ENCODE measurements at places on chromosomes 12 and 14.

DNA sequence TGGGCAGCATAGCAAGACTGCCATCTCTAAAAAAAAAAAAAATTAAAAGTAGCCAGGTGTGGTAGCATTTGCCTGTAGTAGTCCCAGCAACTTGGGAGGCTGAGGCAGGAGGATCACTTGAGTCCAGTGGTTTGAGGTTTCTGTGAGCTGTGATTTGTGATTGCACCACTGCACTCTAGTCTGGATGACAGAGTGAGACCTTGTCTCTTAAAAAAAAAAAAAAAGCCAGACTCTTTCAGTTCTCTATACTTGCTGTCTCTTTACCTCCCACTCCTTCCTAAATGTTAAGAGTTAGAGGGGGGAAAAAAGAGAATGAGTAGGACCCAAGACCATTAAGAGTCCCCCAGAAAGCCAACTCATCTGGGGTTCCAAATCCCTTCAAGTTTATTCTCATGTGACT lies 17.8 kb downstream of the EIF2S1 start:
- no peak for DNase-seq

DNA sequence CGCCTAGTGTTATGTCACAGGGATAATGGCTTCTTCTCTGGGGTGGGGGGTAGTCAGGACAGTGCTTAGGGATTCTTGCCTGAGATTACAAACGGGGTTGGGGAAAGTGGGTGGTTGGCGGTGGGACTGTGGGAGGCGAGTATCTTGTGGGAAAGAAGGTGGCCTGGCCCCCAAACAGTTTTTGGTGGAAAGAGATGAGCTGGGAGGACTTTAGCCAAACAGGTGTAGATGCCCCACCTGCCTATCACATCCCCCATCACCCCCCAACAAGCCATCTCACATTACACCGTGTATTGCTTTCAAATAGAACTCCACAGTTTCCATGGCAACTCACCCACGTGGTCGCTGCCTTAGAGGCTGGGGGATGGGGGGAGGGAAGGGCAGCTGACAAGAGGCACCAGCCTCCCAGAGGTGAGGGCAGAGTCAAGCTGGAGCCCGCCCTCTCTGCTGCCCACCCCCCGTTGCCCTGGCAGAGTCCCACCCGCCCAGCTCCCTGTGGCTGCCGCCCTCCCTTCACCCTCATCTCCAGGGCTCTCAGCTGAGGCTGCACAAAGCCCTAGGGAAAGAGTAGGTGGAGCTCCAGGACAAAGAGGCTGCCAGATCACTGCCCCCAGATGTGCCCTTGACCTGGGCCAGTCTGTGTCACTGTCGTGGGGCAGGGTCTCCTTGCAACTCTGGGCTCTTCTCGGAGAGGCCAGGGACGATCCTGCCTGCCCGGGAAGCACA lies 98.3 kb downstream of the LRRC74A start:
- DNase-seq, result peak; percentile 50

- DNase-seq, result peak; percentile 68
Measured at GRCh38 chr14:104865631-104866441, 768 bp downstream of the CEP170B start.

GRCh38 chr14:71244341-71244740 lies 337.1 kb downstream of the PCNX1 start:
- peak; percentile 67 for DNase-seq

GRCh38 chr14:43894534-43894933 lies 612.5 kb downstream of the FSCB start:
- no peak for DNase-seq

DNA sequence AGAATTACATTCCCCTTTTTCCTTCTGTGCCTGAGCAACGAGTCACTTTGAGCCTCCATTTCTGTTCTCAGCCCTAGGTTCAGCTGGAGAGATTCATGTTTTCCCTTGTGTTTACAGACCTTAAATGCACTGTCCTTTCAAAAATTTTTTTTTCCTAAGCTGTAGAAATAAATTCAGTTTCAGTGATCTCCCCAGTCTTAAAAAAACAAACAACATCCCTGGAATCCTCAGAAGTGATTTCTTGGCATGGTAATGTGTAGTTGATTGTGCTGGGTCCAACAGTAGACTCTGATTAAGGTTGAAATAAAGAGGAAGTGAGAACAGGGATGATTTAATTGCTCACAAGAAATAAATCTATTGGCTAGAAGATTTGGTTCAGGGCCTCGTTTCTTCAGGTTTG lies 89.3 kb downstream of the NTN4 start:
- no peak for DNase-seq

GRCh38 chr14:74852922-74853530 lies 22.9 kb downstream of the PROX2 start:
- DNase-seq, result peak; percentile 84

DNA sequence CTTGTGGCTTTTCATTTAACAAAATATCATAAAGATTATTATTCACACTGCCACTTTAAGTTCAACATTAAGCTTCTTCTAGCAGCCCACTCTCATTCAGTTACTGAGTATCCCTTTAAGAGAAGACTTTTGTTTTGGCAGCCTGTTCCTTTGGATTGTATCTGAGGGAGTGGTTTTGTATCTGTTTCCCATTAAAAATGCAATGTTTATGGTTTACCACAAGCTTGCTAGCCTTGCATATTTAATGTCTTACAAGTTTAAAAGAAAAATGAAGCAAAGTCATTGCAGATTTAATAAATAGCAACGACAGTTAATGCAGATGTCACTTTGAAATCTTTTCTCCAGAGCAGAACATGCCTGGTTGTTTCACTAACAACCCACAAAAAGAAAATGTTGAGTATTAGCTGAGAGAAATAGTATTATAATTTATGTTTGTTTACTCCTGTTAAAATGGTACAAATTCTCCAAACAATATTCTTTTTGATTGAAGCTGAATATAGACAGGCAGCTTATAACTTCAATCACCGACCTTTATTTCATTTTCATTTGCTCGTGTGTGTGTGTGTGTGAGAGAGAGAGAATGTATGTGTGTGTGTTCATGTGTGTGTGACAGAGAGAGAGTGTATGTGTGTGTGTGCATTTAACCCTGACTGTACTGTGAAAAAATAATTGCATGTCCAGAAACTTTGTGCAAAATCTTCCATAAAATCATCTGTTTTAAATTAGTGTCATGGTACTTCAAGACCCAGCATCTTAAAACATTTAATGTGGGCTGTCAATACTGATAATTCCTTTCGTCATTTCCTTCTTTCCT lies 1.8 kb downstream of the DCN start:
- DNase-seq, result peak; percentile 94

DNA sequence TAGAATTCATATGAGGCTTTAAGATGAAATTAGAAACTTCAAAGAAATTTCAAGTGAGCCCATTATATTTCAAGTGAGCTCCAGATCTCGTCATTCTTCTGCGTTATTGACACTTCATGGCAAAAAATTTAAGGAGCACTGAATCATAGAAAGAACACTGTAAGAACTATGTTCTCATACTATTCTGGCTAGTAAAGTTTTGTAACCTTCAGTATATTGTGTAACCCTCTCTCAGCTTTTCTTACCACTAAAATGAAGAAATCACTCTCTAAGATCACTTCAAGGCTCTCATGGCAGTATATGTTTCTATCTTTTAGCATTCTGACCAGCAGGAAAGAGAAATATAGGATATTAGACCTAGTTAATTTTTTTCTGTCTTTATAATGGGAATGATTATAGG lies 6.3 kb downstream of the GPHN start:
- no peak for DNase-seq

GRCh38 chr12:50082644-50083043 lies 2.5 kb upstream of the SMARCD1 start:
- DNase-seq, result no peak

- DNase-seq, result no peak
Measured at GRCh38 chr12:53845932-53846331, 92.7 kb upstream of the HOXC13 start.

GRCh38 chr12:46956451-46957035 lies 122.9 kb upstream of the PCED1B start:
- peak; percentile 84 for DNase-seq

- DNase-seq, result no peak
Measured at GRCh38 chr12:99024870-99025269, 379.8 kb downstream of the APAF1 start.

- no peak for DNase-seq
Measured at GRCh38 chr14:91058042-91058581, 2.3 kb downstream of the RPS6KA5 start.

DNA sequence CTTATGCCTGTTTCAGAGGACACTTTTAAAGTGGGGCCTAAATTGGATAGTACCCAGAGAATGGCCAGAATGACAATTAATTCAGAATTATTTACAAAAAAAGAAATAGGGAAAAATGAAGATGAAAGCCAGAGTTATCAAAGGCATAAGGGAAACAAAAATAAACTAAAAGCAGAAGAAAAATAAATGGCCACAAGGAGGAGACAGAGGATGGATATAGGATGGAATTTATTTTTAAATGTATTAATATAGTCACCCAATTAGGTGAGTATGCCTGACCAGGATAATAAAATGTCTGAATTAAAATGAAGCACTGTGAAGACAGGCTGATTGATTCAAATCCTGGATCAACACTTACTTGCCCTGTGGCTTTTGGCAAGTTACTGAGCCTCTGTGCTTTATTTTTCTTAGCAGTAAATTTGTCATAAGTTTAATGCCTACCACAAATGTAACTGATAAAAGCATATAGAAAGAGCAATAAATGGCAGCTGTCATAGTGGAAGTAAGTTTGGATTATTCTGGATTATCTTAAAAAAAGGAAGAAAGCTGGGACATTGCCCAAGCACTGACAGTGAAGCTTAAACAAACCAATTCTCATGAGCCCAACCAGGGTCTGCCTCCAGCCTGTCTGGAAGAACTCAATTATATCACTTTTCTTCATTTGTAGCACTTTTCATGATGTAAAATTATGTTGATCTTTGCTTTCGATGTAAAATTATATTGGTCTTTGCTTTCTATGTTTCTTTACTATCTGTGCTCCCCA lies 3.5 kb downstream of the CLEC9A start:
- DNase-seq, result peak; percentile 29

DNA sequence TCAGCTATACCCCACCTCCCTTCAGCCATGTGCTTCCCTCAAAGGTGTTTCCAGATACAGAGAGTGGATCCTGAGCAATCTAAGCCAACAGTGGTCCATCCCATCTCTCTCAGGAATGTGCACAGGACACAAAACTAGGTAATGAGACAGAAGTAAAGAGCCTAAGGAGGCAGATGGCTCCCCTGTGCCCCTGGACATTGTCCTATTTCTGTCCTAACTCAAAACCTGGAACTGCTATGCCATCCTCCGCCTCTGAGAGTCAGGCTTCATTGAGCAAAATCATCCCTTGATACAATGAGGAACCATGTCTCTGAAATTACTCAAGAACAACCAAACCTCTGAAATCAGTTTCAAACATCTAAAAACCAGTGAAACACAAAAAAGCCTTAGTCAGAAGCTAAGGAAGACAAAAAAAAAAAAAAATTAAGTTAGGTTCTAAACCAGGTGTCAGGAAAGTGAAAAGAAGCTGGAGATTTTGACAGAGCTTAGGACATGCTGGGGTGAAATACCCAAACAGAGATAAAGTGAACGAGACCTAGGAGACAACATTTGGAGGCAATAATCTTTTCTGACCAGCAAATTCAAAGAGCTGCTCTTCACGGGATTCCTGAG lies 200.3 kb upstream of the PLEKHG7 start:
- no peak for DNase-seq

DNA sequence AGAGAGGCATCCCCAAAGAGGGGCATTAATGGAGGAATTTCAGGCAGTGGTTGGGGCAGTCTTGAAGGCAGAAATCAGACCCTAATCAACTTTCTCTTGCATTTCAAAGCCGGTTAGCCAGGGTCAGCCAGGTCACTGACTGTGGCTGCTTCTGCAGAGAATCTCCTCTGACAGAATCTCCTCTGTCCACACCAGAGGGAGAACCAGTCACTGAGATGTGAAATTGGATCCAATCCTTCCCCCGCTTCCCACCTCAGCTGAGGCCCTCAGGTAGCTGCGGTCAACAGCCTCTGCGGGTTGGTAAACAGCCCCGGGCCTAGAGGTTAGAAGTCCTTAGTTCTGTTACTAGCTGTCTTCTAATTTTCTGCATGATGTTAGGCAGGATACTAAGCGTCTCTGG lies 39.8 kb upstream of the NUAK1 start:
- DNase-seq, result no peak

DNA sequence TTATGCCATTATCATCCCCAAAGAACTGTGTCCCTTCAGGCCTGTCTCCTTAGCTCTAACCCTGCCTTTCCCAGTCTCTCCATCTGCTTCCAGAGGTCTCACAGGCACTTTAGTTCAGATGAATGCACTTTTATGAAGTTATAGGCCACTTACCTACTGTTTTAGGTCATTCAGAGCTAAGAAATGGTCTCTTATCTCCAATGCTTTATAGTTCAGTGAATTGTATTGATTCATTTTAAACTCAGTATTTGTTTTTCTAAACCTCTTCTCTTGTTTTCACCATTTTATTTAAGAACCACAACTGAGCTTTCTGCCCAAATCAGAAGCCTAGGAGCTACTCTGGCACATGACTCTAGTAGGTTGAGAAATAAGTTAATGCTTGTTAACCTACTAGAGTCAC lies 197.5 kb upstream of the ATP2B1 start:
- no peak for DNase-seq

DNA sequence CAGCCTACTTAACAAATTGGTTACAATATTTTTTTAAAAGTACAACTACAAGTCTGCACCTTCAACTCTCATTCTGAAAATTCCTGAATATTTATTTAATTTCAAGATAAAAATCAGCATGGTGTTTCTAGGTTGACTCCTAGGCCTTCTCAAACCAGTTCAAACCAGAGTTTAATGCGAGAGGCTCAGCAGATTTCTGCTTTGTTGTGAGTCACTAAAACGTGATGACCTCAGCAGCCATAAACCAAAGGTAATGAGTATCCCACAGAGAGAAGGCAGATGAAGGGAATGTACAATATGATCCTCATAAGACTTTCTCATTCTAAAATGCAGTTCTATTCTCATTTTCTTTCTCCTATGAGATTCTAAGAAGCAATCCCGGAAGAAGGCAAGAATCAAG lies 1.5 kb downstream of the PRDM4 start:
- DNase-seq, result peak; percentile 82

DNA sequence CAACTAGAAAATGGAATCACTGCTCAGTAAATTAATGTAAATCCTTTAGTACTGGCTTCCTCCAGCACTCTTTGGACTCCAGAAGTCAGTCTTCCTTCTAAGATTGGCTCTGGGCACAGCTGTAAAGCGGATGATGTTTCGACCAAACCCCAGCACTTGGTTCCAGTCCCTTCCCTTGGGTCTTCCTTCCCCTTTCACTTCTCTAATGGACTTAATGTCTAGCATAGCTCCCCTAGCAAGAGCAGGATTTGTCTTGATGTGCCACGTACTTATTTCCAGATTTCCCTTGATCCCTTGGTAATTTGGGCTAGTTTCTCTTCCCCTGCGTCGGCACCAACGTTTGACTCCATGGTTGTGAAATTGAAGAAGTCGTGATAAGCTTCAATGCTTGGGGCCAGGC lies 28.3 kb downstream of the C12orf75 start:
- DNase-seq, result no peak

- DNase-seq, result no peak
Measured at GRCh38 chr14:26702721-26703230, 104.9 kb upstream of the NOVA1 start.

Measured in fibroblast of skin of abdomen (primary cell).